ENCODE measurements at places on chromosomes 3 and 15. TPM values are rescaled to one million over a fixed set of nuclear protein-coding genes. Genes with fewer than 3 reads are reported as not detected.

The NR2E3 gene
- not detected for total RNA-seq

The TMC3 gene
- not detected for total RNA-seq

The LARP6 gene
- not detected for total RNA-seq

The HCLS1 gene
- 336 TPM for total RNA-seq

The MYZAP gene
- not detected for total RNA-seq

The CHRNA7 gene
- 3.1 TPM for total RNA-seq

The SLC15A2 gene
- total RNA-seq = 4.4 TPM

The SLC6A1 gene
- total RNA-seq = not detected

The CYP8B1 gene
- total RNA-seq = not detected

The TMEM42 gene
- 9.9 TPM for total RNA-seq

The CASR gene
- total RNA-seq = not detected

The ATP8B4 gene
- 89.5 TPM for total RNA-seq

The SPPL2A gene
- total RNA-seq = 122 TPM

All from natural killer cell (primary cell).